SJSA1 (cell line): ENCODE measurements at places on chromosomes 13 and 19. TPM values are rescaled to one million over a fixed set of nuclear protein-coding genes. Genes with fewer than 3 reads are reported as not detected.
A peak's percentile ranks its signal among the peaks of the same experiment; 100 is the strongest.

- no peaks in the 10 kb centered on the region for H3K36me3 ChIP-seq
- H3K27me3 ChIP-seq, result no peaks in the 10 kb centered on the region
Observed at GRCh38 chr13:110126391-110126961, 180.5 kb downstream of the COL4A1 start.

GRCh38 chr13:30863231-30863630, 42.8 kb upstream of the MEDAG start:
- no peak overlapping the region for H3K4me3 ChIP-seq
- no peak for DNase-seq
- no peaks in the 10 kb centered on the region for H3K27me3 ChIP-seq
- H3K36me3 ChIP-seq, result no peaks in the 10 kb centered on the region

DNA sequence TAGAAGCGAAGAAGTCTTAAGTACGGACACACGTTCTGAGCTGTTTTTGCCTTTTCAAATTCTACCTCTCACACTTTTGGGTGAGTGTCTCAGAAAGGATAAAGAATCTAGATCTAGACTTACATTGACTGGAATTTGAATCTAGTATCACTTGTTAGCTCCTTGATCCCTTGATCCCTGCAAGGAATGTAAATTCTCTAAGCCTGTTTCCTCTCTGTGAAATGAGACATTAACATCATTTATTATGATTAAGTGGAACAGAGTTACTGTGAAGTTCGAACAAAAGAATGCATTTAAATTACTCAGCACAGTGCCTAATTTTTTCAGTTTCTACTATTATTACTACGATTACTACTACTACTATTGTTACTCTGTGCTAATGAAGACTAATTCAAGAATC, 86.6 kb upstream of the POSTN start:
- no peaks in the 10 kb centered on the region for H3K27me3 ChIP-seq
- H3K4me1 ChIP-seq, result peaks cover 13% of the 10 kb centered on the region
- H3K4me3 ChIP-seq, result no peak overlapping the region
- no peaks in the 10 kb centered on the region for H3K36me3 ChIP-seq

- no peak overlapping the region for H3K4me3 ChIP-seq
- no peaks in the 10 kb centered on the region for H3K36me3 ChIP-seq
- H3K27ac ChIP-seq, result no peak overlapping the region
- H3K4me1 ChIP-seq, result peaks cover 8% of the 10 kb centered on the region
- no peak for DNase-seq
Observed at GRCh38 chr19:51123381-51123800, 1.3 kb upstream of the SIGLEC9 start.

- H3K4me1 ChIP-seq, result no peaks in the 10 kb centered on the region
- H3K4me3 ChIP-seq, result no peak overlapping the region
- H3K27me3 ChIP-seq, result no peaks in the 10 kb centered on the region
Observed at GRCh38 chr19:19741184-19741583, 8.3 kb upstream of the ZNF14 start.

DNA sequence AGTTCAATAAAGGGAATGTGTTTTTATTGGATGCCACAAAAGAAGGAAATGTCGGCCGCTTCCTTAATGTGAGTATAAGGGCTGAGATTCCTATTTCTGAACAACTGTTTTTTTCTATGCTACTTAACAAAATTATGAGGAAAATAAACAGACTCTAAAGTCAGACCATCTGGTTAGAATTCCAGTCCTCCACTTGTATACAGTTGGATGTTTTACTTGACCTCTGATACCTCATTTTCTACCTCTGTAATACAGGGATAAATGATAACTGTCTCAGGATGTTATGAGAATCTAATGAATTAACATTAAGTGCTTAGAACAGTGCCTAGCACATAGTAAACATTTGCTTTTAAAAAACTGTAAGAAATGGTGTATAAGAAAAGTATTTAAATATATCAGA, 7.2 kb upstream of the PHF11 start:
- H3K4me1 ChIP-seq, result no peaks in the 10 kb centered on the region; the same call in 1 of the 2 replicates
- H3K27me3 ChIP-seq, result no peaks in the 10 kb centered on the region
- no peak overlapping the region for H3K4me3 ChIP-seq

FXYD3 gene
- total RNA-seq, result not detected in 2 replicates

DNA sequence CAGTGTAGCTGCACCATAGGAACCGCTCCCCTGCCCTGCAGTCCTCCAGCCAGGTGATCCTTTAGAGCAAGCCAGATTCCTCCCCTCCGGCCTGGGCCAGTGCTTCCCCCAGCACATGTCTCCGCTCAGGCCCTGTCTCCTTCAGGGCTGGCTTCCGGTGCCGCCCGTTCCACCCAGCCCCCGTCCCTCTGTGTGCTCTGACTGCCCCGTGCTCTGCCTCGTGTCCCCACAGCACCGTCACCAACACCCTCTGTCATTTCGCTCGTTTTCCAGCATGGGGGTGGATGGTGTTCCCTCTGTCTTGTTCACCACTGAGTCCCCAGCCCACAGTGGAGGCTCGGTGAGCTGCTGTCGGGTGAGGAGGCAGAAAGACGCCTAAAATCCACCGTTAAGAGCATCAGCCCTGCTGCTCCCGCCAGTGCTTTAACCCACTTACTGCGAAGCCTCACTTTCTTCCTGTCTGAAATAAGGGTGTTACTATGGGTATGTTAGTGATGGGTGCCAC, 54.5 kb downstream of the TSSK6 start:
- H3K4me1 ChIP-seq, result peaks cover 28% of the 10 kb centered on the region
- peaks cover 32% of the 10 kb centered on the region for H3K36me3 ChIP-seq
- H3K4me3 ChIP-seq, result no peak overlapping the region
- H3K27me3 ChIP-seq, result no peaks in the 10 kb centered on the region
- DNase-seq, result no peak

DNA sequence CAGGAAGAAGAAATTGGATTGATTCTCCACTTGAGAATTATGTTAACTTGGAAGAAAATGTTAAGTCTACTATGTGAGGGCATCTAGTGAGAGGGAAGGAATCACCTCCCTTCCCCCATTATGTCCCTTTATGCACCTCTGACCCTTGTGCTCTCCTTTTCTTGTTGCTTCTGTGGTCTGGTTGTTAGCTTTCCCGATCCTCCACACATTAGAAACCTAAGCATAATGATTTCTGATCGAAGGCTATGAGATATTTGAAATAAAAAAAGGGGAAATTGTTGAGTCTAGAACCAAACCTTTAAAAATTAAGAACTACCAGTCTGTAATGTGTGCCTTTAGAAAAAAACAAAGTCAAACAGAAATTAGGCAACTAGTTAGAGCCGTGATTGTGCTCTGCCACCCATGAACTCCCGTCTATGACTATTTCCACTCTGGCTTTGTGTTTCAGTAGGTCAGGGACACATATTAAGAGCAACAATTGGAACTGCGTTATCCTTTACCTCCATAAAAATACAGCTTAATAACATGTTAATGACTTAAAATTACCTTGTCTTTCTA, 463 bp upstream of the GPC6 start:
- H3K27me3 ChIP-seq, result peaks cover 51% of the 10 kb centered on the region
- H3K4me1 ChIP-seq, result peaks cover 42% of the 10 kb centered on the region
- DNase-seq, result peak; percentile 54
- H3K36me3 ChIP-seq, result no peaks in the 10 kb centered on the region
